ENCODE measurements at places on chromosomes 1 and 21.

- no peak for DNase-seq
Measured at GRCh38 chr1:224785040-224785328, 144.5 kb upstream of the DNAH14 start.

DNA sequence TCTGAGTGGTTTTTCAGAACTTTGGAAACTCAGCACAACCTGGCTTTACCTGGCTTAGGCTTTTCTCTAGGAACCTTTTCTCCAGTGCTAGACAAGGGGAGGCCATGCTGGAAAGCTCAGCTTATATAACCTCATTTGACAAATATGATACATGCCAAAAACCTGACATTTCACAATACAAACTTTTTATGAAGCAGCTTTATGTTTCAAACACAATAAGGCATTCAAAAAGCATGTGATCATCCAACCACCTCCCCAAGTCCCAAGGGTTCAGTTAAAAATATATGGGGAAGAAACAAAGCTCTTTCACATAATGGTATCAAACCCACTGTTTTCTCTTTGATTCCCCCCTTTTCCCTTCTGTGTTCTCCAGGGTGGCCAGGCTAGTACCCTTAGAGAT, 63.7 kb downstream of the ZC3H11B start:
- no peak for DNase-seq

DNA sequence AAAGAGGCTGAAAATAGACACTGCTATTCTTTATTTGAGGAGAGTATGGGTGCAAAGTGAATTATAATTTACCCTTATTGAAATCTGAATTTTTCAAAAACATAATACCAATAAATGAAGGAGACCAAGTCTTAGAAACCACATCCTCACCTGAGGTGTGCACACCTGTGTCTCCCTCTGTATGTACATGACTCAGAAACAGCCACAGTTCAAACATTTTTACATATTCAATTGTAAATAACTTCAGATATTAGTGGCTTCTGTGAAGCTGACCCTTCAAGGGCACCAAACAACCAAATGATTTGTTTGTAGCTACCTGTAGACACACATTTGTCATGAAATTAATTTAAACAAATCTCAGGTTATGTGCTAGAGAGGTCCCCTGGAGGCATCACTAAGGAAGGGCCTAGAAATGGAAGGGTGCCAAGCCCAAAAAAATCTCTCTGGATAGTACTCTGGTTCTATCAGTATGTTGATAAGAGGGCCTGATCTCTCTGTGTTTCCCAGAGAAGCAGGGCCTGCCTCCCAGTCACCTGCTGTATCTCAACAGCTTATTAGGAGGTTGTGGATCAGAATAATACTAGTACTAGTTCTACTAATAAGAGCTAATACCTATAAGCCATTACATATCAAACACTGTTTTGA, 28.1 kb downstream of the ERI3 start:
- DNase-seq, result no peak

DNA sequence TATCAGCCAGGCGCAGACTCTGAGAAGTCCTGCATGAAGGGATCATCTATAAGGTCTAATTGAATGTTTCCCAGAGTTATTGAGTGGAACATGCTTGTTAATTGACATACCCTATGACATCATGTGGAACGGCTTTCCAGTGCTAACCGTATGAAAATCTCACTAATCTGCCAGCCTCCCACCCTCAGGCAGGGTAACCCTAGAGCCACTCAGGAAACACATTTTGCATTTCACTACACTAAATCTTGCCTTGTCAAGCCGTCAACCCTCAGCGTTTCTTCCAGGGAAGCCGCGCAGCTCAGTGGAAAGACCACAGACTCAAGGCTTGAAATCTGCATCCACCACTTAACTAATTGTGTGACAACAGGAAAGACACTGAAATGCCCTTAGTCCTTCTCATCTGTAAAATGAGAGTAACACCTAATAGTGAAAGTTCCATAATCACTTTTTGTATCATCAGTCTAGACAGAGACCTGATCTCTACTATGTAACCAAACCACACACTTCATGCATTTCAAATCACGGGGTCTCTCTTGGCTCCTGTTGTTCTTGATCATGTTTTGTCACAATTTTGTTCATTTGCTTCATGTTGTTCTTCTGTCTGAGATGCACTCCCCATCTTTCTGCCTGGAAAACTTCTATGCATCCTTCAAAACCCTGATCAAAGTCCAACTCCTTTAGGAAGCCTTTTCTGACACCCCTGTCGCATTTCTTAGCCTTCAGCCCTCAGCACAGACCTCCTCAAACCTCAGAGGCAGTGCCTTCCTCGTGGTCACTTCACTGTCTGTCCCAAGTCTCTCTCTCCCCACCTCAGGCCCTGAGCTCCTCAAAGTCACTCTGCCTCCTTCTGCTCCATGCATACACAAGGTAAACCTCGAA, 246.5 kb downstream of the TOMM20 start:
- no peak for DNase-seq

DNA sequence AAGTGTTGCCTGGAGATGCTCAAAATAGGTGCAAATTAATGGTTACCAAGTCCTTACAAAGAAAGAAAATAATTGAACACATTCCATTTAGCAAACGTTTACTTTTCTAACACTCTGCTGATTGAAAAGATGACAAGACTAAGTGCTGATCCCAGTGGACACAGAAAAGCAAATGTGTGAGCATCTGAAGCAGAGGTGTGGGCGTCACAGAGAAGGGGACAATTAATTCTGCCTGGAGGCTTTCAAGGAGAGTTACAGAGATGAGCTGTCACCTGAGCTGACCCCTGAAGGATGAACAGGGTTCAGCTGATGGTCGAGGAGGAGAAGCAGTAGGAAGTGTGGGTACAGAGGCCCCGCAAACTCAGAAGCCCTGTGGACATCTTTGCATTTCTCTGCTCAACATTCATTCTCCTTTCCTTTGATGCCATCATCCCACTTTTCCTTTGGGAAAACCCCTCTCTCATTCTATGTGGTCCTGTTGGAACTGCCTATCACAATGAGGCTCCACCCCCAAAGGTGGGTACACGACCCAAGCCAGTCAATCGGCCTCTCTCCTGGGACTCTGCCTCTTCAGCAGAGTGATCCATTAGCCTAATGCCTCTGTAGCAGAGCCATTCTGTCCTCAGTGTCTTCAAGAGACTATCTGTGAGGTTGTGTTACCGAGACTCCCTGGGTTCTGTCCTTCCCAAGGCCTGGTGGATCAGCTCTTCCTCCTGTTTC, 17.2 kb upstream of the PLA2G2E start:
- DNase-seq, result no peak

- no peak for DNase-seq
Measured at GRCh38 chr1:113434081-113434873, 44.0 kb downstream of the MAGI3 start.

DNA sequence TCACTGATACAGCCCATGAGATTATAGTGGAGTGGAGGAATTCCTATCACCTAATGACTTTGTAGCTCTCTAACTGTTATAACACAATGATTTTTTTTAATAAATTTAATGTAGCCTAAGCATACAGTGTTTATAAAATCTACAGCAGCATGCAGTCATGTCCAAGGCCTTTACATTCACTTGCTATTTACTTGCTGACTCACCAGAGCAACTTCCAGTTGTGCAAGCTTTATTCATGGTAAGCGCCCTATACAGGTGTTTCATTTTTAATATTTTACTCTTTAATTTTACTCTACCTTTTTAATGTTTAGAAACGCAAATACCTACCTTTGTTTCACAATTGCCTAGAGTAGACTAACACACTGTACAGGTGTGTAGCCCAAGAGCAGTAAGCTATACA, 1652.2 kb downstream of the BRINP3 start:
- DNase-seq, result no peak

Data from NCI-H1105 (cell line).